ENCODE measurements at places on chromosomes 1 and 21.

DNA sequence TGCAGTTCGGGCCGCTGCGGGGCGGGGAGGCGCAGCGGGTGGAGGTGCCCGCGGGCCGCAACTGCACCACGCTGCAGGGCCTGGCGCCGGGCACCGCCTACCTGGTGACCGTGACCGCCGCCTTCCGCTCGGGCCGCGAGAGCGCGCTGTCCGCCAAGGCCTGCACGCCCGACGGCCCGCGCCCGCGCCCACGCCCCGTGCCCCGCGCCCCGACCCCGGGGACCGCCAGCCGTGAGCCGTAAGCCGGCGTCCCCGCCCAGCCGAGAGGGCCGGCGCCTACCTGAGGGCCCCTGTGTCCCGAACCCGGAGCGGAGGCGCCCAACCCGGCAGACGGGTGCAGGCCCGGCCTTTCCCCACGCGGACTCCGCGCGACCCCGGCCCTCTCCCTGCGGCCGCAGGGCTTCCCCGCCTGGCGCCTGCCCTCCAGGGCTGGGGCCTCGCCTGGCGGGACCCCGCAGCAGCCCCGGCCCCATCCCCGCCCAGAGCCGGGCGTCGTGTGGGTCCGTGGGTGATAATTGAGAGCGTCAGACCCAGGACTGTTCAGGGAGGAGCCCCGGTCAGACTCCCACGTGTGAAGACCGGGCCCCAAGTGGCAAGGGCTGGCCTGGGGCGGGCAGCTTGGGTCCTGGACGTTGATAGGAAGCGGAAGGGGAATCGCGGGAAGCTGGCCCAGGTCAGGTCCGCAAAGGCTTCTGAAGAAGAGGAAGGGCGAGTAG is 4.2 kb downstream of the VWA1 start:
- no peak for DNase-seq

GRCh38 chr1:163823017-163823416 is 501.3 kb downstream of the NUF2 start:
- DNase-seq, result peak; percentile 25

GRCh38 chr21:31201548-31201947 is 142.5 kb downstream of the TIAM1 start:
- peak; percentile 76 for DNase-seq

GRCh38 chr1:39105841-39106765 is 80.0 kb downstream of the NDUFS5 start:
- peak; percentile 41 for DNase-seq

DNA sequence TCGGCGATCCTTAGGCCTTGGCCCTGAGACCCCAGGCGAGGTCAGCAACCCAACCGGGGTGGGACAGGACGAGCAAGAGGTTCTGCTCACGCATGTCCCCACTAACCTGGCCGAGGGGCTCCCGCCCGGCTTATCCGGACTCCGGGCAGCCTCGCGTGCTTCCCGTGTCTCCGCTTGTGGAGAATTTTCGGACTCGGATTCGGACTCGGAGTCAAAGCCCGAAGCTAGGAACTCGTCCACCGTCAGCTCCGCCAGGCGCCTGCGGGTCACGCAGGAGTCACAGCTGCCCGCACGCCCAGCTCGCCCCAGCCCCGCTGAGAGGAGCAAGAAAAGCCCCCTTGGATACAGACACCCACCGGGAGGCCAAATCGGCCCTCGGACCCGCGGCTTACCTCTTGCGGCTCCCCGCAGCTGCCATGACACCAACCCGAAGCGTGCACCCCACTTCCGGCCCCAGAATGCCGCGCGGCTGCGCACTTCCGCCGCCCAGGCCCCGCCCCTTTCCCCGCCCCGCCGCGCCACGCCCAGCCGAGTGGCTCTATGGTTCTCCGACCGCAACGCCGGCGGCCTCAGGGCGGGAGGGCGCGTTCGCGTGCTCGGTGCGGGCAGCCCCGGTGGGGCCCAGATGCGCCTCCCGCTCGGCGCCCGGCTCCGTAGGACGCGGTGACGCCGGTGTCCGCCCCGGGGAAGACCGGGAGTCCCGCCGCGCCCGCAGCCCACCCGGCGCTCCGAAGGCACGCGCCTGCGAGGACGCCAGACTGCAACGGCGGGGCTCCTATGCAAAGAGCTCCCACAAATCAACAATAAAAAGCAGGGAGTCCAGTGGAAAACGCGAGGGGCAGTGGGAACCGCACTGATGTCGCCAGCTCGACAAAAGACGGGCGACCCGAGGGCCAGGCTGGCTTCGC is at the start of gene NOC2L:
TSS of gene NOC2L (minus strand) at position 434 of the 908 bp plus-strand sequence. CDS start at position 418, 16 bp downstream.
- DNase-seq, result peak; percentile 84

DNA sequence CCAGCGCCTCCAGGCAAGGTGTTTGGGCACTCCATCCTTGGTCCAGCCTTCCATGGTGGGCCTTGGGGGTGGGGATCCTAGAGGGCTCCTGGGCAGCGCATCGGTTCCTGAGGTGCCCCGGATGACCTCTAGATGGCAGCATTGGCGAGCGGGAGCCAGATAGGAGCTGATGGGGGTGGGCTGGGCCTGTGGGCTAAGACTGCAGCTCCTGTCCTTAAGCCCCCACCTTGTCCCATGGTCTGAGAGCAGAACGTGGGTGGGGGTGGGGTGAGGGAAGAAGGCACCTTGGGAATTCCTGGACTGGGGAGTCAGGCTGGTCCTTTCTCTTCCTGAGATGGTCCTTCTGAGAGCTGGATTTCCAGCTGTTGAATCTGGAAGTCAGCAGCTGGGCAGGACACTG is 93.4 kb upstream of the CSF3R start:
- peak; percentile 38 for DNase-seq

DNA sequence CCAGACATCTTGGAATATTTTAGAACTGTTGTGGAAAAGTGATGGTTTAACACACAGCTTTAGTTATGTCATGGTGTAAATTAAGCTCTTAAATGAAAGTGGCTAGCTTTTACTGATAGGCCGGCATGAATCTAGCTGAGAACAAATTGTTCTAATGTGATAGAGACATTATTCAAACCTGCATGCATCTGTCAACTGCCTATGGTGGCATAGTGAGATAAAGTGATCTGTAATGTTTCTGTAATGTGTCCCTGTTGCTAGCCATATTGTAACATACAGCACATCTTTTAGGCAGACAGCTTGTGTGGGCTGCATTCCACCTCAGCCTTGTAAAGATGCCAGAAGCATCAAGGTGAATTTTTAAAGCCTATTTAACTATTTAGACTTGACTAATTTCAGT is 16.0 kb downstream of the LRIG2 start:
- DNase-seq, result peak; percentile 14

- DNase-seq, result no peak
Observed at GRCh38 chr1:75785320-75785982, 605 bp upstream of the RABGGTB start.

- no peak for DNase-seq
Observed at GRCh38 chr1:154819628-154820590, 50.2 kb downstream of the KCNN3 start.

DNA sequence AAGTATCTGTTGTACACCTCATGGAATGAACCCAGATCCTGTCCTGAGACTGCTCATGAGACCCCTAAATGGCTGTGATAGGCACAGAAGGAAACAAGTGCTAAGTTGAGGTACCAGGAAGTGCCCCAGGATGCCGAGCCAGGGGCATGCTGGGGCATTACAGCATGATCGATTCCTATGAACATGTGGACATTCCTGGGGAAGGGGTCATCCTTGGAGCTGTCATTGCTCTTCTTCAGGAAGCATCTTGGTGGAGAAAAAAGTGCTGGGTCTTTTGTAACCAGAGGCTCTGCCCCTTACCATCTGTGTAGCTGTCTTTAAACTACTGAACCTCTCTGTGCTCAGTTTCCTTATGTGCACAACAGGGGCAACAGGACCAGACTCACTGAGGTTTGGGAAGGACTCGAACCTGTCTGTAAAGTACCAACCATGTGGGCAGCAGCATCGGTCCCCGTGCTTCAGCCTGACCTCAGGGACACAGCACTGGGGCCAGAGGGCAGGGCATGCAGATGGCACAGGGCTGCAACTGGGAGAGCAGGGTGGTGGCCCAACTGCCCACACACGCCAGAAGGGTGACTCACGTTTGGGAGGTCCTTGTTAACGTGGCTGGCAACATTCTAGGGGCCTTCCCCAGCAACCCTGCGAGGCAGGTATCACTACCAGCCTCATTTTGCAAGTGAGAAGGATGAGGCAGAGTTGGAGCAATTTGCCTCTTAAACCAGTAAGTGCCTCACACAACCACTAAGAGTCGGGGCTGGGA is 142.3 kb upstream of the EDN2 start:
- peak; percentile 60 for DNase-seq

DNA sequence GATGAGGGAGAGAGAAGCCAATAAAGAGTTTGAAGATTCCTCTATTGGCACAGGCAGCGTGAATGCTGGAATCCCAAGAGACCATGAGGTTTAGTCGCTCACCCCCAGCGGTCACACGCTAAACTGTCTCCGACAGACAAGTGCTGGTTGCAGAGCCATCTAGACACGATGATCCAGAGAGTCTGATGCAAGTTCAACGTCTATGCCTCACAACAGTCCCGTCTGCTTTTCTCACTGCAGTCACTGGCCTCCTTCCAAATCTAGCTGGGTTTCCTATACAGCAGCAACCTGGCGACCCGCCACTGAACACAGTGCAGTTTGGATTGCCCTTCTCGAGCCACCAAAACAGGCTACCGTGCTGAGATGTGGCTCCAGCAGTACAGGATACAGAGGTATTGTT is 98.6 kb upstream of the KRTAP19-8 start:
- DNase-seq, result peak; percentile 89

DNA sequence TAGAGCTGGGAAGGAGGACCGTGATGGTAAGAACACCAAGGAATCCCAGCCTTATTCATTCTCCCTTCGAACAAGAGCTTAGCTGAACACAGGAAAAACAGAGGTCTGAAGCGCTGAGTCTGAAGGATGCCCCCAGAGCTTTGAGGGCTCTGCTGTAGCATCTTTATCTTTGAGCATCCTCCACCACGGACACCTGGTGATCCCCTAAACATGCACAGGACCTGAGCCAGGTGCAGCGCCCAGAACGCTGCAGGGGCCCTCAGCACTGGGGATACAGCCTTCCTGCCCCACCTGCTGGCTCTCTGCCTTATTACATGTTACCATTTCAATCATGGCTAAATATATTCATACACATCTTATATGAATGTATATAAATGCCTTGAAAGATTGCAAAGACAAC is 7.7 kb upstream of the GPATCH4 start:
- peak; percentile 30 for DNase-seq

GRCh38 chr1:182093781-182094180 is 32.3 kb upstream of the ZNF648 start:
- DNase-seq, result no peak

DNA sequence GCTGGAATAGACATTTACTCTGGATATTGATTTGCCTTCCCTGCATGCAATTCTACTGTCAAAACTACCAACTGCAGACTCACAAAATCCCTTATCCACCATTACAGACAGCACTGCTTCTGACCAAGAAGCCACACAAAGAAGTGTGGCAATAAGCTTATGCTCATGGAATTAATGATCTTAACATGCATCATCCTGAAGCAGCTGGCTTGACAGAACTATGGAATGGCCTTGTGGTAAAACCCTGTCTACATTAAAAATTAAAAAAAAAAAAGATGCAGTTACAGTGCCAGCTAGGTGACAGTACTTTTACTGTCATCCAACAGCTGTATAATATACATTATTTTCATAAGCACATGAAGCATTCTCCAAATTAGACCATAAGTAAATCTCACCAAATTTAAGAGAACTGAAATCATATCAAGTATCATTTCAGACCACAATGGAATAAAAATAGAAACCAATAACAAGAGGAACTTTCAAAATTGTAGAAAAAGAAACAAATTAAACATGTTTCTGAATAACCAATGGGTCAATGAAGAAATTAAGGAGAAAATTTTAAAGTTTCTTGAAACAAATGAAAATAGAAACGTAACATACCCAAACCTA is 70.7 kb downstream of the SCMH1 start:
- no peak for DNase-seq

- DNase-seq, result no peak
Observed at GRCh38 chr1:16243215-16243610, 6.2 kb upstream of the CPLANE2 start.

GRCh38 chr1:54459726-54460191 is 53.6 kb upstream of the SSBP3 start:
- DNase-seq, result peak; percentile 54

GRCh38 chr1:41758904-41759548 is 159.7 kb downstream of the HIVEP3 start:
- peak; percentile 94 for DNase-seq

DNA sequence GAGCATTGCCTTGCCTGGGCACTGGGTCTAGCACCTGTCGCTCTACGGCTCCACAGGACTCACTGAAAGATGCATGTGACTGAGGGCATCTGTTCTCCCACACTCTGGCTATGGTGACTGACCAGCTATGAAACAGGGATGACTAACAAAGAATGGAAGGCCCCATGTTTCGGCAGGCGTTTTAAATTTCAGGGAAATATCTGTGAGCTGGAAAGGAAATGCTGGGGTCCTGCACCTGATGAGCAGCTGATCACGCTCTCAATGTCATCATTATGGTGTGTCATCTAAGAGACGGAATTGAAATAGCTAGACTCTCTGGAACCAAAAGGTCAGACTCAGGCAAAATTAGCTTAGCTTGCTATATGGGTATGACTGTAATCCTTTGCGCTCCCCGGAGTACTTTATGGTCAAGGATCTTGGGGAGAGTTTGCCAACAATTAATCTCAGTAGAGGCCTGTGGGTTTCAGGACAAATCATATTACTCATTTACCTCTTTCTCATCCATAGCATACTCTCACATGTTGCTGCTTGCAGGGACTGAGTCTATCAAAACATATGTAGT is 24.5 kb upstream of the PALMD start:
- peak; percentile 65 for DNase-seq

- no peak for DNase-seq
Observed at GRCh38 chr1:185365951-185366350, 48.9 kb upstream of the IVNS1ABP start.

DNA sequence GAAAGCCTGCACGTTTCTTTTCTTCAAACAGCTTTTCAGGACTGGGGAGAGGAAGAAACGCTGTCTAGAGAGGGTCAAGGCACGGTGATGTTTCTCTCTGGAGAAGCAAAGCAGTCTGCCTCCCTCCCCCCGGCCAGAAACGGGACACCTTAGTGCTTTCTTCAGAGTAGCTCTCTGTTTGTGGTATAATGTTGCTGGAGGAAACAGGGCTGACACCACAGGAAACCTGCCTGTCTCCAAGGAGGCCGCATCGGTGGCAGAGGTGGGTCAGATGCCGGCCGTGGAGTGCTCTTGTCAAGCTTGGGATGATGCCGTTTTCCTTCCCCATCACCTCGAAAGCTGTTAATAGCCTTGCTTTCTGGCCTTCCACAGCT is 139.4 kb downstream of the DHRS3 start:
- DNase-seq, result no peak

GRCh38 chr1:93304716-93305138 is 41.0 kb upstream of the DR1 start:
- peak; percentile 69 for DNase-seq

Data from fibroblast of upper back skin (primary cell).